Fibroblast of mammary gland (primary cell): ENCODE measurements at places on chromosomes 12 and 14.
A peak's percentile ranks its signal among the peaks of the same experiment; 100 is the strongest.

- DNase-seq: no peak
Observed at GRCh38 chr14:102727336-102728095, 49.7 kb upstream of the TRAF3 start.

DNA sequence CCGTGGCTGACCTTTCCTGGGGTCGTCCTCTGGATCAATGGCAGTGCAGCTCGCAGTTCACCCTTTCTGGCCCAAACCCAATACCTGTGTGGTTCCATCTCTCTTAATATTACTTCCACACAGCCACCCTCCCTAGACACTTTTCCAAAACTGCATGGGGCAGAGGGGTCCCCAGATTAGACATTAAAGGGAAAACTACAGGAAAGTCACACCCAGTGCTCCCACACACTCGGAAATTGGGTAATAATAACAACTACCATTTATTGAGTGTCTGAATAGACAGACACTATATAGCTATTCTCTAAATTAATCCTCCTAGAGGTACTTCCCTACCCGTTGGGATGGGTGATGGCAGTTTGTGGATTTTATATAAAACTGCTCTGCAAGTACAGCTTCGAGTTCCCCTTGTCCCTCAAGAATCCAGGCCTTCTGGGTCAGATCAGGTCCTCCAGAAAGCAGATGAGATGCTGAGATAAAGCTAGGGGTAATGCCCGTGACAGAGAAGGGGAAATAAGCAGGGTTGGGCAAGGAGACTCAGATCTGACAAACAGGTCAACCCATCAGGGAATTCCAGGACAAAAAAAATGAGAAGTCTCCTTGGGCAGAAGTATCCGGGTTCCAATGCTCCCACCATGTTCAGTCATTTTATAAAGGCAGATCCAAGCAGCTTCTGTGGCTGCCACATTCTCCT, 795 bp upstream of the PXN start:
- no peak for DNase-seq

GRCh38 chr14:101964297-101965180, at the start of gene DYNC1H1:
TSS of gene DYNC1H1 (plus strand) at chr14:101964573. CDS start at chr14:101964692, 119 bp downstream.
- peak; percentile 96 for DNase-seq

- DNase-seq: peak; percentile 89
Observed at GRCh38 chr12:53098354-53098981, 1.0 kb downstream of the IGFBP6 start.

- peak; percentile 17 for DNase-seq
Observed at GRCh38 chr14:54555651-54556050, 11.3 kb upstream of the SAMD4A start.

DNA sequence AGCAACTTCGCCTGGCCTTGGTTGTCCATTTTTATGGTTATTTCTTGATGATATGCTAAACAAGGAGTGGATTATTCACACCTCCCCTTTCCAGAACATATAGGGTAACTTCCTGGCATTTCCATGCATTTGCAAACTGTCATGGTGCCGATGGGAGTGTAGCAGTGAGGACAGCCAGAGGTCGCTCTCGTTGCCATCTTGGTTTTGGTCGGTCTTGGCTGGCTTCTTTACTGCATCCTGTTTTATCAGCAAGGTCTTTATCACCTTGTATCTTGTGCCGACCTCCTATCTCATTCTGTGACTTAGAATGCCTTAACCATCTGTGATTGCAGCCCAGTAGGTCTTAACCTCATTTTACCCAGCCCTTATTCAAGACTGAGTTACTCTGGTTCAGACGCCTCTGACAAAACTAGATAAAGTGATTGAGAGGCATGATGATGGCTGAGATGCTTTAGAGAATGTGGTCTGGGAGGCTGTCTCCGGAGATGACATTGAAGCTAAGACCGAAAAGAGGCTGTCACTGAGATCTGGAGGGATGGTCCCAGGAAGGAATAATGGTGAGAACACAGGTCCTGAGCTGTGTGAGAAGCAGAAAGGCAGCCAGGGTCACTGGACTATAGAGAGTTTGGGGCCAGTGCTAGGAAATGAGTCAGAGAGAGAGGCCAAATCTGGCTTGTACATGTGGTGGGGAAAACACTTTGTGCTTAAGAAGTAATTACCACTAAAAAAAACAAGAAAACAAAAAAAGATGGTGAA, 2.9 kb downstream of the GLT1D1 start:
- no peak for DNase-seq

DNA sequence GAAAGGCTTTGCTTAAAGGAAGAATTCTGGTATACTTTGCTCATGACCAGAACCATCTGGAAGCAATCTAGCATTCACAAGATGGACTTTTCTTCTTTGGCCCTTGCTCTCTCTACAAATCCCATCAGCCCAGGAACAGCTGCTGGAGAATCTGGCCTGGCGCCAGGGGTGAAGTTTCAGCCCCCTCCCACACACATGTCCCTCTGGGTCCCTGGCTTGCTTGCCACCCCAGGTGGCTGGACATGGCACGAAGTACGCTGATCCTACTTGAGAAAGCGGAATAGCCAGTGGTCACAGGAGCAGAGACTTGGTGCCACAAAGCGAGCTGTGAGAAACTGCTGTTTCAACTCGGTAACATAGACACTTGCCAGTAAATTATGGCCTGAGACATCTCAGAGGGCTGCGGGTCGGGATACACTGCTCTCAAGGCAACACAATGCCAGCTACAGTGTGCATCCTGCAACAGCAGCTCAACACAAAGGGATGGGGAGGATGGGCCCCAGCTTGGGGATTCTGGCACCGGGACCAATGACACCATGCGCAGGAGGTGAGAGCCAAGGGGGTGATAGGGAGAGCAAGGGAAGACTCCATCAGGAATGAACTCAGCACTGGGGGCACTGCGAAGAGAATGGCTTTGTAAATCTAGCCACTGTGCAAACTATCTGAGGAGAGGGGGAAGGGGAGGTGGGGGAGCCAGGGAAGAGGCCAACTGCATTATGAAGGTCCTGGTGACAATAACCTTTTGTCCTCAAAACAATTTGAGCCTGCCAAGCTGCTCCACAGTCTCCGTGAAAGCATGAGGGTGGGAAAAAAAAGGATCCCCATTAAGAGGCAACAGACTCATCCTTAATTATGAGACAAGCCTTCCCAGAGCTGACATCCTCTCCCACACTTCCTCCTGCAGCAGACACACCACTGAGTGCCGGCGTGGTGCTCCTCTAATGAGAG, 219.9 kb downstream of the PPM1H start:
- DNase-seq: no peak

- DNase-seq: peak; percentile 82
Observed at GRCh38 chr14:42110167-42110566, 503.5 kb downstream of the LRFN5 start.

- no peak for DNase-seq
Observed at GRCh38 chr14:99124482-99125105, 147.4 kb downstream of the BCL11B start.

- no peak for DNase-seq
Observed at GRCh38 chr12:6375269-6376078, at the start of gene SCNN1A. TSS of gene SCNN1A (minus strand) at chr12:6375563. CDS start at chr12:6374783, 780 bp downstream.

- DNase-seq: no peak
Observed at GRCh38 chr12:55744340-55745030, 1.6 kb downstream of the GDF11 start.

DNA sequence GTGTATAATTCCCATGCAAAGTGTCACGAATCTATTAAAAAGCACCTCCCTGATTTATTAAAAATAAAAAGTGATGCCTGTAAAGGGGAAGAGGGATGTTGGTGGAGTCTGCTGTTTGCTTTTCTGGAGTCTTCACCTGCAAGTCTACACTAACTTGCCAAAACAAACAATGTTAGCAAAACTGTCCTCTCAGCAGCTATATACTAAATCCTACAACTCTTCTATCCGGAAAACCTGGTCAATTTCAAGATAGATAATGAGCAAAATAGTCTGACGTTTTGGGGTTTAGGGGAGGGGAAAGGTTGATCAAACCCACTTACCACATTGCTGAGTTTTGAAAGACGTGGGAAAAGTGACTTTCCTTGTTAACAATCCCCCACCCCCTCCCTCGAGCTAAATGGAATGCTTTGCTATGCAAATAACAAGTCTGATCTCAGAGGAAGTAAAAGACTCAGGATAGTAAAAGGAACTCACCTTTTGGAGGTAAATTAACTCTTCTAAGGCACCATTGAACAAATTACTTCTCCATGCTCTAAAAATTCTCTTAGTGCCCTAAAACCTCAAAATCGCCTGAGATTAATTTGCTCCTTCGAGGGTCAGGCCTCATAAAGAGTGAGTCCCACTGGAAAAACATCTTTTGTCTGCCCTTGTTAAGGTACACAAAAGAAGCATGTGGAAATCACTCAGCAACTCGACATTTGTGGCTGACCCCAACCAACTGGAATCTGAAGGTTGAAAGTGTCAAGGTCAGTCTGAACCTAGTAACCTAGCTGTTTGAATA, 13.5 kb downstream of the BMP4 start:
- DNase-seq: no peak

- peak; percentile 91 for DNase-seq
Observed at GRCh38 chr12:59698600-59698999, 102.8 kb downstream of the SLC16A7 start.

DNA sequence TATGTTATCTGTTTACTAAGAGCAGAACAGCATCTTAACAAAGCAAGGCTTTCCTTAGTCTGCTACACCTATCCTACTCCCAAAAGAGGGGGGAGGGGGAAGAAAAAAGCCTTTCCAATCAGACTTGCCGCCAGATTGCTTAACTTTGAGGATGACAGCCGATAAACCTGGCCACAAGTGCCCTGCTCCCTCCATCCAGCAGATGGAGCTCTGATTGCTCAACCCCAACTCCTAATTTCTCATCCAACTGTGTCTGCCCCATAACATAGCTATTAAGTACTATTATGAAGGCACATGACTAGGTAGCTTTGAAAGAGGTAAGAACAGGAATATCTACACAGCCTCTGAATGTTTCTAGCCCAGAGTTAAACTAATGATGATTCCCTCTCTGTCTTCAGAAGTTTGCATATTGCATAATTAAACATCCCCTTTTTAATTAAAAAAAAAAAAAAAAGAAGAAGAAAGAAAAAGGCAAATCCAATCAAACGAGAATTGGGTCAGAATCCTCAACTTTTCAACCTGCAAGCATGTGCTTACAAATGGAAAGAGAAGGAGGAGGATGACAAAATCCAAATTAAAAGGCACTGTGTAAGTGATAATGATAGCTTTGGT, 247.4 kb downstream of the GALC start:
- peak; percentile 53 for DNase-seq

DNA sequence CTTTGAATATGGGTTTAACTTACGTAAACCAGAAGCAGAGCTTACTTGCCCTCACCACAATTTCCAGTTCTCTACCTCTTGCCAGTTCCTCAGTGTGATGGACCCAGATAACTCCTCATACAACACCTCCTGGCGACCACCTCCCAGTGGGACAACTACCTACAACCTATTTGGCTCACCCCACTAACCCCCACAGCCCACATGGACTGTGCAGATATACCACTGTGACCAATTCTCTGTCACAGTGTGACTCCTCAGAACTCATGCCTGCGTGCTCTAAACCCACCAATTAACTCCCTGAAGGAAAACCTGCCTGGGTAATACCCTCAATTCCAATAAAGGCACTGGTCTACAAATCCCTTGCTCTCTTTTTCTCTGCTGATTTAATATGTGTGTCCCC, 311.7 kb downstream of the DIO2 start:
- no peak for DNase-seq

DNA sequence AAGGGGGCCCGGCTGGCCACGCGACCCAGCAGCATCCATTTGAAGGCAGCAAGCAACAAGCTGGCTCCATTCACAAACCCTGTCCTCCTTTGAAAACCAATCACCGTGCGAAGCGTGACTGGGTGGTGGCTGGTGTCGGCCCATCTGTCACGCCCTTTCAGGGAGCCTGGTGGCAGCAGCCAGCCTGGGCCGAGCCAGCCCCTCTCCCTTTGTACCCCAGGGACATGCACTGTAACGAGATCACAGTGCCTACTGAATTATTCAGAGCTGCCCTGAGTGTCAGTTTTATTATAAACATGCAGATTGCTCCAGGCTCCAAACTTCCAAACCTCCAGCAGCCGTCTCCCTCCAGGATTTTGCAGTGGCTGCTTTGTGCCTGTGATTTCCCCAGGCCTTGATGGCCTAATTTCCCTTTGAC, 22.3 kb upstream of the CTDSP2 start:
- no peak for DNase-seq

DNA sequence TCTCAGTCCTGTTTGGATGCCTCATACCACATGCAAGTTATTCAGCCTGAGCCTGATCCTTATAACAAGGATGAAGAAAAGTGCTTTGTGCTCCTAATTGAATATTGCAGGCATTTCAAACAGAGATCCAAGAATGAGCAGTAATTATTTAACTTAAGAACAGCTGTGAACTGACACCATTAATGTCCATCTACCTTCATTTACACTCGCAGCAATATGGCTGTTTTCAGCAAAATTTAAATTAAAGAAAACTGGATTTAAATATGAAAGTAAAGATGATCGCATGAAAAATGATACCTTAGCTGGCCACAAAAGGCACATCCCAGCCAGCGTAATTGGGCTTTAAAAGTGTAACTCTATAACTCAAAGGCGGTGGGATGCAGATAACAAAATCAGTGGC, 466.3 kb downstream of the GALC start:
- no peak for DNase-seq

DNA sequence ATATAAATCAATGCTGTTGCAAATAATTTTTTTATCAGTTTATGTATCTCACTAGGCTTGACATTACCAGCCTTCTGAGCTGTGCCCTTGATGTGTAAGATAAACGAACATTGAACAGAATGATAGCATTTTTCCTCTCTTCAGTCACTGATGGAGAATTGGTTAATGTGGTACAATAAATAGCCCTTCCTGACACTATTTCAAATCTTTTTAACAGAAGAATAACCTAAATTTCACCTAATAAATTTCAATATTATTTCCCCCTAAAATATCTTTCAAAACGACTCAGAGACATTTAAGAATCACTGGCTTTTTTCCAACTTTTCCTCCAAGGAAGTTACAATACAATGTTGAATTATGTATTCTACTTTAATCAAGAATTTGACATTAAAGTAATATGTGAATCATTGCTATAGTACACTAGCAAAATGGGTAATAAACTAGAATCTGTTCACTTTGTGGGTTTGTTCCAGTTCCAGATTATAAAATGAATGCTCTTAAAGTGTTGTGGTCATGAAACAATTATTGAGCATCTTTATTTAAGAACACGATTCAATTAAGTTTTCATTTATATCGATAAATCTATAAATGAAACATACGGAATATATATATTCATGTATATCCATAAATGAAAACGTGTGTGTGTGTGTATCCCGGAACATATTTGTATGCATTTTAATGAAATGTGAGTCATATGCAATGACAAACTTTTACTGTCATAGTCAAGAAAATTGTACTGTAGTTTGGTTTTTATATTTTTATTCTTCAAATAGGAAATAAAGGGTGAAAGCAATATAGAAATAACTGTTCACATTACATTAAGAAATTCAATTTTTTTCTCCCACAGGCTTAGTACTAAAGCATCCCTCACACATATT, 2.5 kb upstream of the ATP2B1 start:
- peak; percentile 38 for DNase-seq

DNA sequence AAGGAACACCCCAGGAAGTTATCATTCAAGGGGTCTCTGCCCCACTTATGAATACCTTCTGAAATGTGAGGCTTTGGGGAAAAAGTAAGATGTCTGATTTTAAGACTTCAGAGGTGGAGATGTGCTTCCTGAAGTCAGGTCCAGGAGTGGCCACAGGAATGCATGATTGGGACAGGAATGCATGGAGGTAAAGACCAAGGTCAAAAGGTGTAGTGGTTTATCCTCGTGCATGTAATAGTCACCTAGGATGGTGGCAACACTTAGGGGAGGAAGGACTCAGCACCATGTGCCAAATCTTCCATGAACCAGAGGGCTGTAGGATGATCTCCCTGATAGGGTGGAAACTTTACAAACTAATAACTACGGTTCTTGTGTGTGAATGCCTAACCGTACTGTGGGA, 217.3 kb downstream of the C12orf75 start:
- DNase-seq: no peak
